ENCODE measurements at places on chromosomes 1 and 21. TPM values are rescaled to one million over a fixed set of nuclear protein-coding genes. Genes with fewer than 3 reads are reported as not detected.

Gene NBPF20
- 0.69 TPM for total RNA-seq

Gene MPL
- 0.15 TPM for total RNA-seq

Gene TRABD2B
- total RNA-seq: 10.8 TPM

Gene TMEM81
- total RNA-seq: 5.7 TPM

- H3K4me3 ChIP-seq: no peak overlapping the region
- H3K4me1 ChIP-seq: peaks cover 13% of the 10 kb centered on the region
- H3K36me3 ChIP-seq: no peaks in the 10 kb centered on the region
Measured at GRCh38 chr1:180611016-180611930, 20.5 kb upstream of the XPR1 start.

DNA sequence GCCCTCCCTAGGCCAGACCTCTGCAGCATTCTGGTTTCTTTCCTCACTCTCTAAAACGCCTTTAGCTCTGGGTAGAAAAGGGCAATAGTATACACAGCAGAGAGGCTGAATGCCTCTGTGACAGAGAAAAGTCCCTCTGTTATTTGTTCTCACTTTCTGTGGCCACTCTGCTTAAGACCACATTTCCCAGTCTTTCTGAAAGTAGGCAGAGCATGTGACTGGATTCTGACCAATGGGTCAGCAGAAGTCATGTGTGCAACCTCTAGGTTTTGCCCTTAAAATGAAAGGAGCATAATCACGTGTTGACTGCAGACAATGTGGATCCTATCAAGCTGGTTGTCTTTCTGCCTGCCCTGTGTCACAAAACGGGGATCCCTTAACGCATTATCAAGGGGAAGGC, 79.7 kb upstream of the MARK1 start:
- DNase-seq: no peak
- H3K36me3 ChIP-seq: peaks cover 14% of the 10 kb centered on the region
- H3K4me3 ChIP-seq: no peak overlapping the region

- peaks cover 43% of the 10 kb centered on the region for H3K4me1 ChIP-seq
- H3K27me3 ChIP-seq: no peaks in the 10 kb centered on the region
- H3K36me3 ChIP-seq: peaks cover 26% of the 10 kb centered on the region
- H3K4me3 ChIP-seq: no peak overlapping the region
- H3K27ac ChIP-seq: peak overlapping the region; percentile 33
- no peak for DNase-seq
Measured at GRCh38 chr1:16393570-16394521, 26.8 kb downstream of the SZRD1 start.

- no peak for DNase-seq
- H3K27ac ChIP-seq: no peak overlapping the region
- no peak overlapping the region for H3K4me3 ChIP-seq
- H3K4me1 ChIP-seq: peaks cover 14% of the 10 kb centered on the region
Measured at GRCh38 chr1:78884685-78885452, 121.7 kb downstream of the ADGRL4 start.

DNA sequence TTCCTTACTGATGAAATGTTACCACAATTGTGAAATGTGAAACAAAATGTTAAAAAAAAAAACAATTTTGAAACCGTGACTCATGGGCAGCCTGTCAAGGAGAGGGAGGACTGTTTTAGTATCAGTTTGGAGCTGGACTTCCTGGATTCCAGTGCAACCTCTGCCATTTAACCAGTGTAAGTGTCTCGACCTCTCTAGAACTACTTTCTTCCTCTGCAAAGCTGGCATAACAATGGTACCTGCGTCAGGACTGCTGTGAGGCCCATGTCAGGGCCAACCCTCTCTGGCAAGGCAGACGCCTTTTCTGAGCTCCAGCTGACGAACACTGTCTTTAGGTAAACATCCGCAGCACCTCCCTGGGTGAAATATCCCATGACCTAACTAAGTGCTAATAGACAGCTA, 20.9 kb downstream of the URB1 start:
- no peak for DNase-seq
- H3K4me1 ChIP-seq: peaks cover 8% of the 10 kb centered on the region
- H3K27ac ChIP-seq: peak overlapping the region; percentile 26
- no peak overlapping the region for H3K4me3 ChIP-seq
- no peaks in the 10 kb centered on the region for H3K27me3 ChIP-seq

DNA sequence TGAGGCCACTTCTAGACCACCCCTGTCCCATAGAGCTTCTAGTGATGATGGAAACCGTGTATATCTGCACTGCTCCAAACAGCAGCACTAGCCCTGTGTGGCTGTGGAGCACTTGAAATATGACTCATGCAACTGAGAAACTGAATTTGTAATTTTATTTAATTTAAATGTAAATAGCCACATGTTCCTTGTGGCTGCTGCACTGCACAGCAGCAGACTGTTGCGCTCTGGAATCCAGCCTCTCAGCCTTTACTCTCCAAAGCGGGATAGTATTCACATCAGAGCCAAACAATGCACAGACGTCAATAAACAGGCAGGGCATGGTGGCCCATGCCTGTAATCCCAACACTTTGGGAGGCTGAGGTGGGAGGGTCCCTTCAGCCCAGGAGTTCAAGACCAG, 12.0 kb downstream of the CAPN2 start:
- peaks cover 93% of the 10 kb centered on the region for H3K27me3 ChIP-seq
- no peak overlapping the region for H3K4me3 ChIP-seq
- DNase-seq: no peak
- peaks cover 19% of the 10 kb centered on the region for H3K36me3 ChIP-seq
- H3K27ac ChIP-seq: no peak overlapping the region

GRCh38 chr1:18481921-18482701, 1.4 kb downstream of the KLHDC7A start:
- DNase-seq: no peak
- peaks cover 46% of the 10 kb centered on the region for H3K4me1 ChIP-seq
- H3K27me3 ChIP-seq: no peaks in the 10 kb centered on the region
- H3K27ac ChIP-seq: no peak overlapping the region
- H3K36me3 ChIP-seq: peaks cover 25% of the 10 kb centered on the region

GRCh38 chr1:17078991-17079868, 25.4 kb upstream of the SDHB start:
- no peak overlapping the region for H3K4me3 ChIP-seq
- no peak for DNase-seq
- peaks cover 5% of the 10 kb centered on the region for H3K36me3 ChIP-seq
- no peaks in the 10 kb centered on the region for H3K27me3 ChIP-seq

DNA sequence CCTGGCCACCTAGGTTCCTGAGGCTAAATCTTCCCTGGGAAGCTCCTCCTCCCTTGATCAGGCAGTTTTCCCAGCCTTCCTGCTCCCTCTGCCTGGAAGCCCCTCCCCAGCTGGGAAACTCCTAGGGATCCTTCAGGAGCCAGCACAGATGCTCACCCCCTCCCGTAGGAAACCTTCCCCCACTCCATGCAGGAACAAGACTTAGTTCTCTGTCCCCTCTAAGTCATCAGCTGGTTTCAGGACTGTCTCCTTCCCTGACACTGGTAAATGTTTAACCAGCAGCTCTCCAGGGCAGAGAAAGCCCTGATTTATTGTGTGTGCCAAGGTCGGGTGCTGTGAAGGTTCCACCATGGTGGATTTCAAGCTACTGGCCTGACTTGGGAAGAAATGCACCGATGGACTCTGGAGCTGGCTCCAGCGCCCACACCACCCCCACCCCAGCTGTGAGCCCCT, 25.0 kb downstream of the TTC39A start:
- no peak overlapping the region for H3K4me3 ChIP-seq
- 0 out of 2 replicates have a peak, but pooled peaks cover 3% of the 10 kb centered on the region for H3K4me1 ChIP-seq
- DNase-seq: no peak
- H3K27me3 ChIP-seq: no peaks in the 10 kb centered on the region

DNA sequence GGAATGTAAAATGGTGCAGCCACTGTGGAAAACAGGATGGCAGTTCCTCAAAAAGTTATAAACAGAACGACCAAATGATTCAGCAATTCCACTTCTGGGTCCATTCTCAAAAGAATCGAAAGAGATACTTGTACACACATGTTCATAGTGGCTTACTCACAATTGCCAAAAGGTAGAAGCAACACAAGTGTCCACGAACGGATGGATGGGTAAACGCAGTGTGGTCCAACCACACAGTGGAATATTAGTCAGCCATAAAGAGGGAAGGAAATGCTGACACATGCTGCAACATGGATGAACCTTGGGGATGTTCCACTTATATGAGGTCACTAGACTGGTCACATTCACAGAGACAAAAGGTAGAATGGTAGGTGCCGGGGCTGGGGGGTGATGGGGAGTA, 5.3 kb downstream of the KRTAP10-1 start:
- H3K36me3 ChIP-seq: 0 out of 2 replicates have a peak, but pooled peaks cover 2% of the 10 kb centered on the region
- peak overlapping the region; percentile 63 for H3K27ac ChIP-seq
- DNase-seq: no peak

Measured in WTC11 (cell line).